Stimulated activated CD8-positive, alpha-beta memory T cell treated with anti-CD3 and anti-CD28 coated beads, Interleukin-12 subunit alpha, Interleukin-12 subunit beta, amount 100 ng/mL, for 4 hours (primary cell): ENCODE measurements at places on chromosomes 7 and 10.

DNA sequence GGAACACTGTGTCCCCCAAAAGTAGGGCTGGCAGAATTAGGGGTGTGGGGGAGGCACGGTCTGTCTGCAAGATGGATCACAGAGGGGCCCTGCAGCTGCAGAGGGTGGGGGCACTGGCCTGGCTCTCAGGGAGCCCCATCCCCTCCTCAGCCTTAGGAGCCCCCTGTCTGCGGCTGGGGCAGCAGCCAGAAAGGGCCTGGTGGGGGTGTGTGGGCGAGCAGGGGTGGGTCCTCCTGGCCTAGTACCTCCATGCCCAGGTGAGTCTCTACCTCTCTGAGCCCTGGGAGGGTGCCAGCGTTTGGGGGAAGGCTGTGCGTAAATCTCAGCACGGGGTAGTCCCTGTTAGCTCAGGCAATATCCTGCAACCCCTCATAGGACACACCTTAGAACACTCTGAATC lies 280.5 kb upstream of the PPP2R2D start:
- DNase-seq = no peak

DNA sequence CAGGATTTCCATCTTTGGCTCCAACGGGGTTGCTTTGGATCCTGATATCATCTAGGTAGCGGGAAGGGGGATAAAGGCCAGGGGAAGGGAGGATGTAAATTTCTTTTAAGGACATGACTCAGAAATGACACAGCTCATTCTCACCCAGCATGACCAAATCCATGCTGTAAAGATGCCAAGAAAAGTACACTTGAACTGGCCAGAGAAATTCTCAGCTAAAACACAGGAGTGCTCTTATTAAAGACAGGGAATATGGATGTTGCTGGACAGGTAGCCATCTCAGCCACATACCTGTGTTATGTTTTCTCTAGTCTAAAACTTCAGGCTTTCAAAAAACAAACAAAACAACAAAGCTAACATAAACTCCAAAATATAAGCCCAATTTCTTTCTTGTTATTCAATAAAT lies 68.3 kb downstream of the NAMPT start:
- DNase-seq = no peak

GRCh38 chr7:34137176-34137575 lies 231.8 kb downstream of the BMPER start:
- DNase-seq = no peak

DNA sequence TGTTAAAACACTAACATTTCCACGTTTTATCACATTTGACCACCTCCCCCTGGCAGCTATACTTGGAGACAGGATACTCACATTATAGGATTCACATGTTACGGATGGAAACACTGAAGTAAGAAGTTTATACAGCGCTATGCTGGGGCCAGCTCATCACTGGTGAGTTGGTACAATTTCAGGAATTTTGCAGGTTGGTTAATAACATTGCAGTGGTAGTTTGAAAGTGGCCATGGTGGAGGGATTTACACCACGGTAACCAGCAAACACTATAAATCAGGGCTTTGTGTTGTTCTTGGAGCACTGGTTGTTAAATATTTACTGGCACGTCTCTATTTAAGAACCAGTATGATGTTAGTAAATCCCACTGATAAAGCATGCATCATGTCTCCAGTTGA lies 174.0 kb downstream of the GFRA1 start:
- no peak for DNase-seq

GRCh38 chr10:132100556-132101349 lies 35.0 kb downstream of the JAKMIP3 start:
- DNase-seq = no peak

DNA sequence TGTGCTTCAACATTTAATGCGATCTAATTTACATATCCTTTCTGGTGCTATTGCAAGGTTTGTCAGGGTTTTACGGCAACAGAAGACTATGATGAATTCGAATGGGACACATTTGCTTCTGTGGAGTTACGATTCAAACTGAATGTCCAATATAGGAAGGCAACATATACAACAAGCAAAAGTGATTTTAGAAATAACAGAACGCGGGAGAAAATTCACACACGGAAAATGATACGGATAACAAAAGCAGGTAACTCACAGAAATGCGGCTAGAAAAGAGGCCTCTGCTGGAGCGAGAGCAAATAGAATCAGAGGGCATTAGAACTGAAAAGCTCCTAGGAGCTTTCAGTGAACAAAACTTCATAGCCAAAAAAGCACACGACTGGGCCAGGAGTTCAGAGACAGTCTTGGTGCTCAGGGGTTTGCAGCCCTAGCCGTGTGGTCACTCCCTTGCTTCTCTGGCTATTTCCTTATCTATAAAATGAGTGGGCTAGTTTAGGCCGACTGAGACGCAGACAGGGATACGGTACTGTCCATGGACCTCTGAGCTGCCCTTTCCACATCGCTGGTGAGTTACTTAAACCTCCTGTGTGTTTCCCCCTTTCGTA lies 557 bp upstream of the TAX1BP1 start:
- DNase-seq = no peak

GRCh38 chr10:114094795-114095194 lies 51.1 kb downstream of the ADRB1 start:
- DNase-seq = no peak

DNA sequence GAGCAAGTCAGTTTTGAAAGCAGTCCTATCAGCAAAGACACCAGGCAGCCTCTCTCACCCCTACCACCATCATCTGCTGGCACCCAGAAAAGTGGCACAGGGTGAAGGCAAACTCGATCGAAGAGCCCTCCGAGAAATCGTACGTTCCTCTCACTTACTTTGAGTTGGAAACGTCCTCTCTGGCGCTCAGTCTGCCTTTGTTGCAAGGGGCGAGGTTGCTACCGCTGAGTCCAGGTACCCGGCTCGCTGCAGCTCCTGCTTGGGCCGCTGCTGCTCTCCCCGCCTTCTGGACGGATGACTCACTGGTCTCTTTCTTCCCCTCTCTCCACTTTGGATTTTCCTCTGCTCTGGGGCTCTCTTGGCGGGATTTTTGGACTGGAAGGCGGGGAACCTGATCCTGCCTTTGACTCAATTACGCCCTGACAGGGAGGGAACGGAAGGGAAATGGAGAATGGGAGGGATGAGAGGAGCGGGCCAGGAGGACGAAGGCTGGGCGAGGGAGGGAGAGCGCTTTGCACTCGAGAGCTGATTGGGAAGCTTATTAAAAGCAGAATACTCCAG lies at the start of gene PTN:
PTN (minus strand) TSS at position 453 of the 561 bp plus-strand sequence. CDS start 88,760 bp downstream, outside the sequence.
- no peak for DNase-seq

GRCh38 chr7:73742753-73743641 lies 4.4 kb upstream of the ABHD11 start:
- DNase-seq = no peak

- DNase-seq = peak; percentile 52
These were observed 16.2 kb upstream of the ZFAND2A start for GRCh38 chr7:1175967-1176851.

DNA sequence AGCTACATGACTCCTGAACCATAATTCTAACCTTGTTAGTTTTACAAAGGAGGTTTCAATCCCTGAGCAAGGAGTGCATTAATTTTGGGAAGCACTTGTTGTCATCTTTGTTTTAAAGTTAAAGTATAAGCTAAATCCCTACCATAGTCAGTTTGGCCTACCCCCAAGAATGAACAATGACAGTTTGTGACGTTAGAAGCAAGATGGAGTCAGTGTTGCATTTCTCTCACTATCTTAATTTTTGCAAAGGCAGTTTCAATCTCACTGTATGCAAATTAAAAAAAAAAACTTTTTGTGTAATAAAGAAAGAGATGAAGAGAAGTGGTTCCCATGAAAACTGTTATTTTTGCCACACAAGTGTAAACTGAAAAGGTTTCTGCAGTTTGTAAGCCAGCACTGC lies 50.7 kb upstream of the PIK3AP1 start:
- DNase-seq = no peak

DNA sequence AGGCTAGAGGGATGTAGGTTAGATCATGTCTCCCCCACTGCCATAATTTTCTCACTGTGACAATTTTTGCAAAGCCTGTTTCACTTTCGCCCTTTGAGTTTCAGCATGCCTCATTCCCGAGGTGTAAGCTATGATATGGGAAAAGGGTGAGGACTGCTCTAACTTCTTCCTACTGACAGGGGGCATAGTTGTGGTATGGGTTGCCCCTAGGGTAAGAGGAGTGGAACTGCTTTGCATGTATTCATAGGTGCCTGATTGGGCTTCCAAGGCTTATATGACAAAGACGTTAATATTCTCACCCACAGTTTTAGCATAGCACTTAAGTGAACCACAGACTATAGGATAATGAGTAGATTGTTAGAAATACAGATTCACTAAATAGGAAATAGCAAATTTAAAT lies 148.7 kb downstream of the BBS9 start:
- no peak for DNase-seq

GRCh38 chr10:122850705-122851640 lies 5.3 kb upstream of the CUZD1 start:
- DNase-seq = no peak

DNA sequence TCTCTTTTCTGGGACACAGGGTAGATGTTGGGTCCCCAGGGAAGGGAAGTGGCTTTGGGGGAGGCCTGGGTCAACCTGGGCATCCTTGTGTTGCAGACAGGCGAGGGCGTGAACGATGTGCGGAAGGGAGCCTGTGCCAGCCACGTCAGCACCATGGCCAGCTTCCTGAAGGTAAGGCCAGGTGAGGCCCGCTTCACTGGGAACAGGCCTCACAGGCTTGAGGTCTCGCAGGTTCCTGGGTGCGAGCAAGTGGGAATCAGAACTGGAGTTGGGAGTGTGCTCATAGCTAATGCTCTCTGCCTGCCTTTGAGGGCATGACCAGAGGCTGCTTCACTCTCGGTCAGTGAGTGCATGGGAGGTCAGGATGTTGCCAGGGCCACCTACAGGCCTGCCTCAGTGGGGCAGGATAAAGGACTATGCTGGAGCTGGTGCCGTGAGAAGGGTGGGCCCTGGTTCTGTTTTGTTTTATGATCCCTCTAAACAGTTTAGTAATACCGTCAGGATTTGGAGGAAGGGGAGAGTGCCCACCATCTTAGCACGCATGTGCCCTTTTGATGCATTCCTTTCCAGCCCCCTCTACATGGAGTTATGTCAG lies 8.4 kb downstream of the DBNL start:
- DNase-seq = no peak

DNA sequence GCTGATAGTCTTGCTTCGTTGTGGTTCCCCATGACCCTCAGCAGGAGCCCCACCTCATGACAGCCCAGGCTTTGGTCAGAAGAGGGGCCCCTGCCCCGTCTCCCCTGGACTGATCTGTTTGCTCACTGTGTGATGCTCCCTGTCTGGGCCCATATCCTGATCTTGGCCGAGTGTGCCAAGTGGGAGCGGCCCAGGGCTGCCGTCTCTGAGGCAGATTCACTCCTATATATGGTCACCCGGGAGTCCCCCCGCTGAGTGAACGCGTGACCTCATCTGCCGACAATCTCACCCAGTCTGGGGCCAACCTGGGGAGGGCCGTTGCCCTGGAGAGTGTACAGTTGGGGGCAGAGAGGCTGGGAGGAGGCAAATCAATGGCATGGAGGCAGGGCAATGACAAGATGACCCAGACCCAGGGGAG lies 34.5 kb downstream of the PPIF start:
- DNase-seq = no peak

- peak; percentile 37 for DNase-seq
These were observed 615 bp downstream of the ARHGAP12 start for GRCh38 chr10:31927884-31928548.

GRCh38 chr7:47470567-47471357 lies 111.1 kb downstream of the TNS3 start:
- no peak for DNase-seq

- DNase-seq = no peak
These were observed 40.0 kb upstream of the EIF4H start for GRCh38 chr7:74134117-74134620.

- no peak for DNase-seq
These were observed 585.9 kb downstream of the PTPRN2 start for GRCh38 chr7:158001621-158002320.

GRCh38 chr7:116671111-116671510 lies 885 bp upstream of the MET start:
- DNase-seq = no peak

DNA sequence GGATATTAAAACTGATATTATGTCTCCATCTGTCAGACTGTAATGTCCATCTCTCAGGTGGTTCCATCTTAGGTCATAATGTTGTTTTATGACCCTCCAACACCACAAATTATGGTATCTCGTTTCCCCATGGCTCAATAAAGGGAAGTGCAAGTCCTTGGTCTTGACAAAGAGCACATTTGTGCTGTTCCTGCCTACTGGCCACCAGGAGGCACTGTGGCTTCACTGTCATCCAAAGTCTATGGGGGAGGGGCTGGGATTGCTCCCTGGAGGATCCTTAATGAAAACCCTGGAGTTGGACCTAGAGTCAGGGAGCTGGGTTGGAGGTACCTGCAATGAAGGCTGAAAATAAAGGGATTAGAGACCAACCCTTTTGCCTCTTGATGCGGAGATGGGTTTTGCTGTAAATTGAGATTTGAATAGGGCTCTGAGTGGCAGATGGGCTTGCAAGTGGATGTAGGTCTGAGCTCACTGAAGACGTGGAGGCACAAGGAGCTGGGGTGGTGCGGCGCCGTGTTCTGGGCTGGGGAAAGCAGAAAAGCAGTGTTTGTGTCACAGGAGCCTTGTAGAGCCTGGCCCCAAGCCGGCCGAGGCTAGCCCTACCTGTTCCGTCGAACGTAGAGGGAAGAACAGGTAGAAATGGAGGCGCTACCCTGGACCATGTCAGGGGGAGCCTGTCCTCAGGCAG lies 180.5 kb upstream of the PRSS58 start:
- no peak for DNase-seq

- no peak for DNase-seq
These were observed 28.4 kb downstream of the CNPY1 start for GRCh38 chr7:155517969-155518368.

DNA sequence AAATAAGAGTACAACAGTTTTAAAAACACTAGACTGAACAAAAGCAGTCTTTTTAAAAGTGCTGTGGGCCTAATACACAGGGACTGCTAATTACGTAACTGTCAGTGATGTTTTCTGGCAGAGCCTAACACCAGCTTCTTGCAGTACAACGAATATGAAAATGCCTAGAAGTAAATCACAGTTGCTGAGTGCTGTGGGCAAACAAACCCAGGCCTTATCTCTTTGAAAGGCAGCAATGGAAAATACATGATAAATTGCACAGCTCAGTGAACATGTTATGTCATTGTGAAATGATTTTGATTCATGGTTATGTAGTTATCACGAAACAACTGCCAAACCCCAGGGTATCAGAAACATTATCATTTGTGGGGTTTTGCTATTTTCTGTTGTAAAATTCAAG lies 428.4 kb downstream of the GFRA1 start:
- DNase-seq = no peak

- no peak for DNase-seq
These were observed 82.9 kb downstream of the GALNT11 start for GRCh38 chr7:152108359-152108758.
